Activated T-helper 1 cell treated with Interleukin-2 at 50 U/mL for 16 hours (primary cell): ENCODE measurements at places on chromosomes 1 and 21.

GRCh38 chr1:46550751-46551231 is 656 bp downstream of the KNCN start:
- DNase-seq = no peak

DNA sequence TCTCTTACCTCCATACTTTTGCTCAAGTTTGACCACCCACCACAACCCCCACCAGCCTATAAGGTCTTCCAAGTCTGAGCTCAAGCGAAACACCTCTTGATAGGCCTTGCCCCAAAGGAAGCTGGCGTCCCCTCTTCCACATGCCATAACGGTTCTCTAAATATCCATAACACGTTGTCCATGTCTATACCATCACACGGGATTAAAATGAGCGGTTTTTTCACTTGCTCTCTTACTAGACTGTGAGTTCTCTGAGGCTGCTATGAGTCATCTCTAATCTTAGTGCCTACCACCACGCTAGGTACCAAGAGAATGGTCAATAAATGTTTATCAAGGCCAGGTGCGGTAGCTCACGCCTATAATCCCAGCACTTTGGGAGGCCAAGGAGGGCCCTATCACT is 41.0 kb downstream of the WASF2 start:
- no peak for DNase-seq

DNA sequence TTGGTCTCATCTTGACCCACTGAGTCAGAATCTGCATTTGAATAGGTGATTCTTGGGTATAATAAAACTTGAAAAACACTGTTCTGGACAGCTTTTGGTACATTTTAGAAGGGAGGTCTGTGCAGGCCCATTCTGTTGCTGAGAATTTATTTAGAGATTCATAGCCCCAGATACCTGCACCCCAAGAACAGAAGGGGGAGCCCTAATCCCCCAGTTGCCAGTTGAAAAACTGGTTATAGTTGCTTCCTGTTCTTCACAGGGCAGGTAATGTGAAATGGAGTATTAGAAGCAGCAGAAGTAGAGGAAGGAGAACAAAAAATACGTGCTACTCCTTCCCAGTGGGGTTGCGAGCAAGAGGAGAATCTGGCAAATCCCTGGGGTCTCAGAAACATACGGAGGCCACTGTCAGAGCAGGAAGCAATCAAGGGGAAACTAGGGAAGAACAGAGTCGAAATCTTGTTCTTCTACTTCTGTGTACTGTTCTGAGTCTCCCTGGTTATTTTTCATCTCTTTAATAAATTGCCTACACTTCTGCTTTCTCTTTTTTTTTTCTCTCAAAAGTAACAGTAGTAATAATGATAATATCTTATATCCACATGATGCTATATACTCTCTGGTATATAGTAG is 4.6 kb upstream of the CLCA2 start:
- DNase-seq = no peak

GRCh38 chr1:225691861-225692516 is 39.1 kb upstream of the ENAH start:
- no peak for DNase-seq

DNA sequence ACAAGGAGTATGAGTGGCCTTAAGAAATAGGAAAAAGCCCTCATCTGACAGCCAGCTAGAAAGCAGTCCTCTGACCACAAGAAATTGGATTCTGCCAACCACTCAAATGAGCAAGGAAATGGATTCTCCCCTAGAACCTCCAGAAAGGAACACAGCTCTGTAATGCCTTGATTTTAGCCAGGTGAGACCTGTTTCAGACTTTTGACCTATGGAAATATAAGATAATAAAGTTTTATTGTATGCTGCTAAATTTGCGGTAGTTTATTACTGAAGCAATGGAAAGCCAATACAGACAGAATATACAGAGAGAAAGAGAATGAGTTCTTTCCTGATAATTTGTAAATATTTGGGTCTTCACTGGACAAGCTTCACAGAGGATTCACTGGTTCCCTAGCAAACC is 28.8 kb upstream of the SELE start:
- no peak for DNase-seq
